ENCODE measurements at places on chromosomes 11 and 22. TPM values are rescaled to one million over a fixed set of nuclear protein-coding genes. Genes with fewer than 3 reads are reported as not detected.

GRCh38 chr11:94134651-94135512 is 6.2 kb downstream of the PANX1 start:
- DNase-seq, result no peak

GRCh38 chr11:12381875-12382274 is 4.5 kb downstream of the PARVA start:
- DNase-seq, result no peak

DNA sequence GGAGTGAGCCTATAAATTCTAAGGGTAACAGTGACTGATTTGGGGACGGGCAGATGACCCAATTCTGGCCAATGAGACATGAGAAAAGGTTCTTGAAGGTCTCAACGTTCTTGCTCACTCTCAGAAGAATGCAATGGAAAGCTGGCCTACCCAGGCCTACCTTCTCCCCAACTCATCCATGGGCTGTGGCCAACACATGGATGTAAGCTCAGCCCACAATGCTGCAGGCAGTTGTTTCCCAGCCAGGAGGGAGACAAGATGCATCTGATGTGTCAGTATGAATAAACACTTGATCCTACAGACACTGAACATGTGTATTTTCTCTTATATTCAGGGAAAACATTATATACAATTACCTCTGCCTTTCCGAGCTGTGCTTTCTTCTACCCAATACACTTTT is 24.4 kb downstream of the PI4KA start:
- no peak for DNase-seq

DNA sequence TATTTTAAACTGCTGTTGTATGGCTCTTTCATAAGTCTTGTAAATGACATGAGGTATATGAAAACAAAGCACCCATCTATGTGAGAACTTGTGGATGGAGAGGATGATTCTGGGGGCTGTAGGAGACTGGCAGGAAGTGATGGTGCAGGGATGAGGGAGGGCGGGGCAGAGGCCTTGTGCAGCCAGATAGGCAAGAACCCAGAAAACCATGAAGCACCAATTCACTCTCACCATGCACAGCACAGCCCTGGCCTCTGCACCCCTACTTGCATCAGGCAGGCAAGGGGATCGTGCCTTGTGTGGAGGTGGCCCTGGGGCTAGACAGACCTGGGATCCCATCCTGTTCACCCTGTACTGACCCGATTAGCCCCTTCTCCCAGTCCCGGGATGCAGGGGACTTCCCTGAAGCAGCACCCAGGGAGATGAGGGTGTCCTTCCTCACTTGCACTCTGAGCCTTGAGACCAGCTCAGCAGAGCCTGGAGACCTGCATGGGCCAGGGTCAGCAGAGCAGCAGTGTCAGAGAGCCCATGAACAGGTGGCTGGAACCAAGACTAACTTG is 85.5 kb downstream of the MORC2 start:
- no peak for DNase-seq

Gene TRIM48
- not detected for polyA plus RNA-seq

DNA sequence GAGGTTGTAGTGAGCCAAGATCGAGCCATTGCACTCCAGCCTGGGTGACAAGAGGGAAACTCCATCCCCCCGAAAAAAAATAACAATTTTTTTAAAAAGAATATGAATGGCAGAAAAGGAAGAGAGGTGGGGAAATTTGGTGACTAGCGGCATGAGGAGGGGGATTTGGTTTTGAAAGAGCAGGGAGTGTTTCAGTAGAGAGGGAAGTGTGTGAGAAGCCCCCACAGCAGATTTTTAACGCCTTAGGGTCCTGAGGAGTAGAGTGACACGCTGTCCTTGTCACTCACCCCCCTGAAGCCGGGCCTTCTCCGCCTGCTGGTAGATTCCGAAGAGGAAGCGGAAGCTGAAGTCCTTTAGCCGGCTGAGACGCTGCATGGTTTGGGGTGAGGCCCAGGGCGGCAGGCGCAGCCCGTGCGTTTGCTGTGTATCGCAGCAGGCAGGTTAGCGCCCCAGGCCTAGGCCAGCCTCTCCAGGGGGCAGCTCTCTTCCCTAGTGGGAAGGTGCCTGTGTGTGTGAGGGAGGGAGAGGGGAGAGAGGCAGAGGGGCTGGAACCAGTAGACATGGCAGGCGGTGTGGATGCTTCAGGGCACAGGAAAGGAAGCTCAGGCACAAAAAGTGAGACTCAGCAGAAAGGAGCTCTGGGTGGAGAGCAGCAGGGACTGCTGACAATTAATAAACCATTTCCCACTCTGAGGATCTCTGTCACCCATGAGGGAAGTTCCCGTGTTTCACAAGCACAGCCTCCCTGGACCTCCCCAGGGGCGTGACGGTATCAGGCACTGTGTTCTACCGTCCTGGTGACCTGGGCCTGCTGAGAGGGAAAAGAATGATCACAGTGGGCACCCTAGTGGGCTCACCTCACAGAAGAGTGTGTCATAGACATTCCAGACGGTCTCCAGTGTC is 3.9 kb downstream of the ACP2 start:
- no peak for DNase-seq

Gene POGLUT3
- 43.4 TPM for polyA plus RNA-seq

DNA sequence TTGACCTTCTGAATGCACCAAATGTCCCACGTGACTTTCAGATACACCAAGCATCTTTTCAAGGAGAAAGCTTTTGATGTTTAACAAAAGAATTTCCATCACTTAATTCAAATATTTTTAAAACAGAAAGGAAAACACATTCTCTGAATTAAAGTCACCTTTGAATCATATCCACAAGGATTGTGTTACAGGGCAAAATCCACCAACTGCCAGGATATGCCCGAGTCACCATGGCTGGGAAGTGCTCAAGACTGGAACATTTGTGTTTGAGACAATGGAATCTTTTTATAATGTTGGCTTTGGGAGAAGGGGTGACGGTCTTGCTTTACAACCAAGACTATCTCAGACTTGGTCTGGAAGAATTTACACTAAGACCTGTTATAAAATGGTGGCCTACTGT is 40.8 kb downstream of the BID start:
- DNase-seq, result no peak

GRCh38 chr11:61072316-61073109 is 29.8 kb upstream of the CD5 start:
- DNase-seq, result no peak

- DNase-seq, result no peak
Observed at GRCh38 chr22:36331306-36331911, 56.4 kb downstream of the MYH9 start.

Gene CDHR5
- polyA plus RNA-seq, result 31.8 TPM

DNA sequence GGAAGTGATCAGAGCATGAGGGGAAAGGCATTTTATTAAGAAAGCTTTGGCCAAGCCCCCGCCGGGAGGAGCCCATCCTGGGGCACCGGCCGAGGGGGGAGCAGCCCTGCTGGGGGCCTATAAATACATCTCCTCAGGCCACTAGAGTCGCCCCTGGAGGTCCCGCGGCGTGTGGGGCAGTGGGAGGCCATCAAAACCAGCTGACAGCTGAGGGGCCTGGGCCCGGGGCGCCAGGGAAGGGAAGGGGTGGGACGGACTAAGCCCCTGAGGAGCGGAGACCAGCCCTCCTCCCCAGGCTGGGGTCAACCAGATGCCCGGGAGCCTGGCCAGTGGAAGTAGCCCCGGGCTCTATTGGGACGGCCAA is 13.1 kb downstream of the SCARF2 start:
- no peak for DNase-seq

DNA sequence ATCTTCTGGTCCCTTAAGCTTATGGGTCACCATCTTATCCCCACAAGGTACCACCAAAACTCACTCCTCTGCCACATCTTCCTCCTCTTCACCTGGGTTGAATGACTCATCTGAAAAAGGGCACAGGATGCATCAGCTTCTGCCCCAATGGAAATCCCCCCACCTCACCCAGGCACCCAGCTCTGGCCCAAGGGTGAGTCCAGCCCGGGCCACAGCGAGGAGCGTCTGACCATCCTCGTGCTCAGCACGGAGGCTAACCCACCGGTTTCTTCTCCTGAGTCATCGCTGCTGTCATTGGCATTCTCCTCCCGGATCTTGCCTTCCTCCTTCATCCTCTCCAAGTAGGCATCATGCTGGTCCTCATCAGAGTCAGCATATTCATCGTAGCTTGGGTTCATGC is 5.3 kb upstream of the TNKS1BP1 start:
- no peak for DNase-seq

DNA sequence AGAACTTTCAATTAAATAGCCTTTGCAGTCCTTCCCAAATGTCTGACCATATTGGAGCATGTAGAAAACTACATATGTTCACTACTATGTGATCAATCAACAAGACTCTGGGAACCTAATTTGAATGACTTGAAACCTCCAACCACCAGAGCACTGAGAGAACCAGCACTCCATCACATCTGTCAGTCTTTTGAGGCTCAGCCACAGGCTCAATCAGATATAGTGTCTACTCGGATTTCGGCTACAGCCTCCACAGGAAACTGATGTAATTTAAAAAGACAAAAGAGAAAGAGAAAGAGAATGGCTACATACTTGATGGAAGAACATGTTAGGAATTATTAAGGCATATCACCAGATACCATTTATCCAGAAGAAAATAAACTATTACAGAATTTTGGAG is 859.0 kb downstream of the FAM181B start:
- no peak for DNase-seq

- DNase-seq, result no peak
Observed at GRCh38 chr11:27280140-27280539, 82.9 kb downstream of the CCDC34 start.

Gene CALCB
- polyA plus RNA-seq, result 3.9 TPM

DNA sequence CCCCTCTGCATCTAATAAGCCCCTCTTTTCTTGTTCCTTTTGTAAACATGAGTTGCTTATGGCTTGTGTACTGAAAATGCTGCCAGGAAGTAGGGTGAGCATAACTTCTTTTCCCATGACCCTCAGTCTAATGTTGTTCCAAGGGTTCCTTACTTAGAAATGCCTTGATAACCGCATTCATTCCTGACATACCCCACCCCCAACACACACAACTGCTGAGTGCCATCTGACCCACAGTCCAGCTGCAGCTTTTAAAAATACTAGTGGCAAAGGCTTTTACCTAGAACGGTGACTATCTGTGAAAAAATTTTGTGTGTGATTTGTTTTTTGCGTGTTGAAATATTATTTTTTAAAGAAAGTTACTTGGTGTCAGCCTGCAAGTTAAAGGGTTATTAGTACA is 52.6 kb downstream of the ARHGAP42 start:
- DNase-seq, result no peak

- no peak for DNase-seq
Observed at GRCh38 chr22:47835726-47836125, 1073.3 kb downstream of the TBC1D22A start.

- DNase-seq, result no peak
Observed at GRCh38 chr22:34812631-34813030, 253.3 kb upstream of the ISX start.

Gene APOA1
- 117 TPM for polyA plus RNA-seq

GRCh38 chr11:130828741-130829140 is 87.5 kb downstream of the SNX19 start:
- DNase-seq, result no peak

Gene OR52N4
- not detected for polyA plus RNA-seq

DNA sequence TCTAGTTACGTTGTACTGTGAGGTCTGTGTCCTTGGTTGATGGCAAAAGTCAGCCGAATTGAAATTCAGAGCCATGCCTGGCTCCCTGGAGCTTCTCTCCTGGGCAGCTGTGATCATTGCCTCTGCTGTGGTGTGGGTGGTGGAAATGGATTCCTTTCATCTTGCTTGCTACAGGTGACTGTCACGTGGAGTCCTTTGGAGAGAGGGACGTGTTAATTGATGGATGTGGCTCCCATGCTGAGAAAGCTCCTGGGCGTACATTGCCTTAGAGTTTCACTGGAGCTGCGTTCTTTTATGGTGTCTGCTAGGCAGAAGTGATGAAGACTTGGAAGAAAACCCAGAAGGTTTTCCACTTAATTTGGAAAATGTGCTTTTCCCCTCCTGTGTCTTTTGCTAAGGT is 41.9 kb upstream of the PPP6R3 start:
- no peak for DNase-seq

Gene CATSPERZ
- not detected for polyA plus RNA-seq

DNA sequence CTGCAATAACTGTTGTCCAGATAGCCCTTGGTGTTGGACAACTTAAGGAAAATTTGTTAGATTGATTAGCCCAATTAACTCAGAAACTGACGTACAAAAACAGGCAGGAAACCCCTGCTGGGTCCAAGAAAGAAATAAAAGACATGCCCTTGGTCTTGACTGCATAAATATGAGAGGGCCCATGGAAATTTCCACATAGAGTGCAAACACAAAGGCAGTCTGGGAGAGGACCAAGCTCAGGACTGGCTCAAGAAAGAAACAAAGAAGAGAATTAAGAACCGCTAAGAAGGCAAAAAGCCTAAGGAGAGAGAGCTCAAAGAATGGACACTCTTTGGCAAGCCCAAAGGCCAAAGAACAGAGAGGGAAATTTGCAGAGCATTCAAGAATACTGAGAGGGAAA is 1243.9 kb downstream of the LRRC4C start:
- no peak for DNase-seq

Gene SYT12
- polyA plus RNA-seq, result 0.46 TPM

DNA sequence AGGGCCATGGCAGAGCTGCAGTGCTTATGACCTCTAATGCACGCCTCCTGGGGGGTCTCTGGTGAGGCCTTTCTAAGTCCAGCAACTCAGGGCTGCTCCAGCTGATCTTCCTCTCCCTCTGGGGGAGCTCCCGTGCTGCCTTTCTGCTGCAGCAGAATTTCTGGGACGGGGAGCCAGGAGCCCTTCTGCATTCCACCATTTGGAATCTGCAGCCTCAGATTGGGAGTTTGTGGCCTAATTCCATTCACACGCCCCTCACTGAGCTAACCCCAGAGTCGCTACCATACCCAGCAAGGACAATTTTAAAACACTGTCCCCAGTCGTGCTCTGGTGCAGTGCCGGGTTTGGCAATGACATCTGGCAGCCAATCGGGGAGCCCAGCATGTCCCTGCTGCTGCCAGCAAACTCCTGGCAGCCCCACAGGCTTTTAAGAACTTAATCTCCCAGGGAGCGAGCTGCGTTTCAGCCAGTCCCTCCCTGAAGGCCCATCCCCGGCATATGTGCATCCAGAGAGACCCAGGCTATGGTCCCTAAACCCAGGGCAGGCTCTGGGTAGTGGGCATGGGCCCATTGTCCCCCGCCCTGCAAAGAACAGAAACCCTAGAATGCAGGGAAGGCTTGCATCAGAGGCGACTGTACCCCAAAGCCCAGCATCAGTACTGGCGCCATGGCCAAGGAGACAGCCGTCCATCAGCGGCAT is 4.7 kb downstream of the SHANK2 start:
- DNase-seq, result no peak

GRCh38 chr11:72598466-72598865 is 75.8 kb downstream of the PDE2A start:
- no peak for DNase-seq

GRCh38 chr22:20238536-20238900 is 29.6 kb downstream of the RTN4R start:
- no peak for DNase-seq

Gene CCDC73
- 0.24 TPM for polyA plus RNA-seq

GRCh38 chr11:130429983-130430382 is 1.6 kb upstream of the ADAMTS8 start:
- no peak for DNase-seq

DNA sequence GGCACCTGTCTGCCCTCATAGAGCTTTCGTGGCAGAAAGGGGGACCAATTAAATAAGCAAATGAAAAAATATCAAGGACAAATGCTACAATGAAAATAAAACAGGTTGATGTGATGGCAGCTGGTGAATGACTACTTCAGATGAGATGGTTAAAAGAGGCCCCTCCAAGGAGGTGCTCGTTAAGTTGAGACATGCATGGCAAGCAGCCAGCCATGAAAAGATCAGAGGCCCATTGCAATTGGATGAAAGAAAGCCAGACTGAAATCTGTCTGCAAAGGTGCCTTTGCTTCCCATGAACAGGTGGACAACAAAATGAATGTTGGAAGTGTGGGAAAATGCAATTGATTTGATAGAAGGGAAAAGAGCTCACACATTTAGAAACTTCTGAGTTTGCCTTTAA is 848 bp upstream of the TRPC6 start:
- DNase-seq, result no peak

All from right renal pelvis (tissue), 4 donors.